ENCODE measurements at places on chromosomes 1 and 21. TPM values are rescaled to one million over a fixed set of nuclear protein-coding genes. Genes with fewer than 3 reads are reported as not detected.
A peak's percentile ranks its signal among the peaks of the same experiment; 100 is the strongest.

DNA sequence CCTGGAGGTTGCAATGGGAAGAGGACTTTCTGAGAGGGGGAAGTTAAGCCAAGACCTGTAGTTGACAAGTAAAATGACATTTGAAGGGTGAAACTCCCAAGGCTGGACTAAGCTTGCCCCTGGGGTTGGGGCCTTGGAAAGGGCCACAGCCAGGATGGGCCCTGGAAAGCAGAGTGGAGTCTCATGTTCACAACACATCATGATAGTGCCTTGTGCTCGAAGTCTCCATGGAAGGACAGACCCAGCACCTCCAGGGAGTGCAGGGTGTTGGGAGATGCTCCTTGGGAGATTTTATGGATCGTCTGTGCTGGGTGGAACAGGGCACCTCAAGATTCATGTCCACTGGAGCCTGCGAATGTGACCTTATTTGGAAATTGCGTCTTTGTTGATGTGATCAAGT, 55.6 kb upstream of the ACTRT2 start:
- H3K4me3 ChIP-seq: no peak overlapping the region
- no peaks in the 10 kb centered on the region for H3K36me3 ChIP-seq
- no peaks in the 10 kb centered on the region for H3K4me1 ChIP-seq
- peaks cover 13% of the 10 kb centered on the region for H3K27me3 ChIP-seq
- no peak overlapping the region for H3K27ac ChIP-seq

DNA sequence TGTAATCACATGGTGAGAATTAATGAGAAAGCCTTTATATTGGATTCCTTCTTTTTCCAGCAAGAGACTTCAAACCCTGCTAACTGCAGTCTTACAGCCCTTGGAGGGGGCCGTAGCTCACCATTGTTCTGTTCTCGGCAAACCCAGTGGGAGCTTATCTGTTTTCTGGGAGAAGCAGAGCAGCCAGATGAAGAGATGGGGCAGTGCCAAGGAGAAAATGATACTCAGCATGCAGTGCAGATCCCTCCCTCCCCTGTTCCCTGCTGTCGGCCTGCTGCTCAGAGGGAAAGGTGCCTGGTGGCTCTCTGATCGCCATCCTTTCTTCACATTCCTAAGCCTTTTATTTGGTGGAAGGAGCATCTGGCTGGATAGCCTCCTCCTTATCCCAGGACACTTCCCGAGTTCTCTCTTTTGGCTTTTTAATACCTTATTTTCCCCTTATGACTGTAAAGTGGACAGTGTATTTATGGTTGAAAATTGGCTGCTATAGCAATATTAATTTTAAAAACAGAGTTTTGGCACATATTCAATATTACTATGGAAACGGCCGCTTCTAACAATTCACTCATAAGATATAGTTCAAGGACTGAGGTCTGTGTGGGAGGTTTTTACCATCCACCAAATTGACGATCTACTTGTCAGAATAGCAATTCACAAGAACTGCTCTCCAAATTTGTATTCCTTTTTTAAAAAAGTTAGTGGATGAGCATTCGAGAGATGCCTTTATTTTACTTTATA, 203.4 kb downstream of the CRB1 start:
- no peak overlapping the region for H3K27ac ChIP-seq
- no peaks in the 10 kb centered on the region for H3K36me3 ChIP-seq
- DNase-seq: no peak
- no peak overlapping the region for H3K4me3 ChIP-seq

DNA sequence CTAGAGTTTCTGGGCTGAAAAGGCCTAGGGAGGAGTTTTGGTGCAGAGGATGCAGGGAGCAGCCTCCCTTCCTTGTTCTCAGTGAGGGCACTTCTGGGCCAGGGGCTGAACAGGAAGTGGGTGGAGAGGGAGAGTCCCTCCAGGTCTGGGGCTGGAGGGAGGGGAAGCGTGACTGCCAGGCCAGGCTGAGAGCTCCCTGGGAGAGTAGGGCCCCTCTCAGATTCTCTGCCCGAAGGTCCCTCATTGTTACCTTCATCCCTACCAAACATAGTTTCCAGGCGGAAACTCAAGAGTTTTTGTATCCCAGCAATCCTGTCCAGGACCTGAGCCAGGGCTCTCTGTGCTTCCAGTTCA, 36.8 kb downstream of the CITED4 start:
- no peaks in the 10 kb centered on the region for H3K27me3 ChIP-seq
- DNase-seq: no peak
- H3K4me1 ChIP-seq: no peaks in the 10 kb centered on the region
- H3K27ac ChIP-seq: no peak overlapping the region

DNA sequence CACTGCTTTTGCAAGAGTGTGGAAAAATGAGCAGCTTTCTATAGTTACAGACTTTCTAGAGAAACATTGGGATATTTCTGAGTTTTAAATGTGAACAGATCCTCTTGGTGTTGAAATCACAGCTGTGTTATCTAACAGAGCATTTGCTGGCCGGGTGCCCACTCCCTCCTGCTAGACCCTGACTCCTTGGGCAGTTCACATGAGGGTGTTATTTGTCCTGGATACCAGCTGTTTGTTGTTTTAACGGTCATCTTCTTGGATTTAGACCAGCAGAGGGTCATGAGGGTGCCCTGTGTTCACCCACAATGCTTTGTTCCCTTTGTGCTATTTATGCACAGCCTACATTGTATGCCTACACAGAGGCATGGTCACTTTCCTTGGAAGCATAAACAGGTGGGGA, 67.1 kb downstream of the CENPF start:
- no peaks in the 10 kb centered on the region for H3K4me1 ChIP-seq
- no peak for DNase-seq
- H3K4me3 ChIP-seq: no peak overlapping the region

DNA sequence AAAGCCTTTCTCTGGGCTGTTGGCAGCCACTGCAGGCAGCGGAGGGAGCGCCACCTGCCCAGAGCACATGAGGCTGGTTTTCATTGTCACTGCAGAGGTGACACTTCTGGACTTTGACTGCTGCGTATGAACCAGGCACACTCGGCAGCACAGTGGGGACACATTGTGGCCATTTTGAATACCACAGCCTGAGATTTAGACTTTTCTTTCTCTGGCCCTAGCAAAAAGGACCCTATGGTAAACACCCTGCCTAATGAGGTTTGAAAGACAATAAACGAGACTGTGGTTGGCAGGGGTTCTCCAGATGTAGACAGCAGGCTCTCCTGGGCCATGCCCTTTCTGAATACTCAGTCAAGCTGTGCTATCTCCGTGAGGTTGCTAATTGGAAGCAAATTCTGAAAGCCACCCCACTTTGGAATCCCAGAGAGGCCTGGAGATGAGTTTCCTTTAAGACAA, 12.0 kb upstream of the KCNE2 start:
- no peaks in the 10 kb centered on the region for H3K27me3 ChIP-seq
- peaks cover 10% of the 10 kb centered on the region for H3K4me1 ChIP-seq
- no peaks in the 10 kb centered on the region for H3K36me3 ChIP-seq
- peak; percentile 39 for DNase-seq
- H3K4me3 ChIP-seq: no peak overlapping the region

GRCh38 chr1:207112616-207113296, 8.7 kb downstream of the C4BPA start:
- no peaks in the 10 kb centered on the region for H3K36me3 ChIP-seq
- no peak overlapping the region for H3K27ac ChIP-seq
- H3K4me1 ChIP-seq: no peaks in the 10 kb centered on the region
- no peaks in the 10 kb centered on the region for H3K27me3 ChIP-seq
- H3K4me3 ChIP-seq: no peak overlapping the region

DNA sequence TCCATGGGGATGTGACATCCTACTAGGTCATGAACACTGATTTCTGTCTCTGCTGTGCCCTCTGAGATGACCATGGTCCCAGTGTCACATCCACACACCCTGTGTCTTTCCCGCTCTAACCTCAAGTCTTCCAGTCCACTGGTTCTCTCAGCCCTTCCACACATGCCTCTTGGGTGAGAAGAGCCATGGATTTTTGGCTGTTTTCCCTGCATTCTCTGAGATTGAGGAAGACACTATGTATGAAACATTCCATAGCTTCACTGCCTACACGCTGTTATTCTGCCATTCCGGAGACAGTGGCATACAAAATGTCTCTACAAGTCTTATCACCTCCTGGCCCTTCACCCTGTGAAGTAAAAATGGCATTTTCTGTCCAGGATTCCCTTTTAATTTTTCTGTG, 247.3 kb downstream of the BACH1 start:
- H3K4me1 ChIP-seq: no peaks in the 10 kb centered on the region
- no peak overlapping the region for H3K4me3 ChIP-seq
- no peak overlapping the region for H3K27ac ChIP-seq
- no peak for DNase-seq
- H3K27me3 ChIP-seq: no peaks in the 10 kb centered on the region

- H3K4me1 ChIP-seq: no peaks in the 10 kb centered on the region
- no peak overlapping the region for H3K4me3 ChIP-seq
- no peaks in the 10 kb centered on the region for H3K36me3 ChIP-seq
- no peaks in the 10 kb centered on the region for H3K27me3 ChIP-seq
These were observed 42.3 kb downstream of the DPT start for GRCh38 chr1:168686666-168687065.

DNA sequence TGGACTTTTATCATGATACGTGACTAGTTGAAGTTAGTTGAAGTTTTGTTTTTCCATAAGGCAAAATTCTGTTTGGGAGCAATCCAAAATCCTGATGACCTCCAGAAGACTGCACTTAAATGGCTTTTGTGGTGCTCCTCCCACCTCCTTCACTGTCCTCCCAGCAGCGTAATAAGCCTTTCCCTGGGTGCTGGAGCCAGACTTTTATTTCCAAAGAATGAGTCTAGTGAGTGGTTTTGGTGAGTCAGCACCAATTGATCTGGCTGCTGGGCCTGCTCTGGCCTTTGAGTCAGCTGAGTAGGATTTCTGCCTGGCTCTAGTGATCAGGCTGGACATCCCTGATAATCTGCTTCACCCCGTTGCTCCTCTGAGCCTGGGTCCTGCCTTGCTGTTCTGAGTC, 21.7 kb upstream of the KCND3 start:
- H3K36me3 ChIP-seq: no peaks in the 10 kb centered on the region
- no peak overlapping the region for H3K4me3 ChIP-seq
- no peak overlapping the region for H3K27ac ChIP-seq
- no peaks in the 10 kb centered on the region for H3K4me1 ChIP-seq
- H3K27me3 ChIP-seq: peaks cover 2% of the 10 kb centered on the region
- DNase-seq: no peak

GRCh38 chr1:14706631-14707030, 108.1 kb downstream of the KAZN start:
- H3K4me1 ChIP-seq: no peaks in the 10 kb centered on the region
- no peaks in the 10 kb centered on the region for H3K36me3 ChIP-seq
- no peak overlapping the region for H3K27ac ChIP-seq

MRPL37 gene
- total RNA-seq: 120 TPM

ADAMTS1 gene
- total RNA-seq: 23.7 TPM

FBXO2 gene
- total RNA-seq: 2.0 TPM

GPA33 gene
- 1.9 TPM for total RNA-seq
